ENCODE measurements at places on chromosomes 4 and X.

- no peak for DNase-seq
Measured at GRCh38 chrX:69395306-69395705, 108.8 kb upstream of the NALF2 start.

DNA sequence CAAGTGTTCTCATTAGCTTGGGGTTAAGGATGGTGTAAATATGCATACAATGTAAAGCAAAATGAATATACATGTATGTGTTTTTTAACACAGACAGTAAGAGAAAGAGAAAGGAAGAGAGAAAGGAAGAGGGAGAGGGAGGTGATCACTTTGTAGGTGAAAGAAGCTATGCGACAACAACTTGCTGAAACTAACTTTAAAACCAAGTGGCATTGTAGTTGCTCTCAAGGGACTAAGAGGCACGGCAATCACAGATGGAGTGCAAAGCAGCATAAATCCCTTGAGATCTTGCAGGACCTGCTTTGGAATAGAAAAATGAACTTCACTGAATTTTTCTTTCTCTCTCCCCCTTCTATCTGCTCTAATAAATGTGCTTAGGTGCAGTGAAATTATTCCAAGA, 1665.0 kb upstream of the TENM3 start:
- DNase-seq: no peak

DNA sequence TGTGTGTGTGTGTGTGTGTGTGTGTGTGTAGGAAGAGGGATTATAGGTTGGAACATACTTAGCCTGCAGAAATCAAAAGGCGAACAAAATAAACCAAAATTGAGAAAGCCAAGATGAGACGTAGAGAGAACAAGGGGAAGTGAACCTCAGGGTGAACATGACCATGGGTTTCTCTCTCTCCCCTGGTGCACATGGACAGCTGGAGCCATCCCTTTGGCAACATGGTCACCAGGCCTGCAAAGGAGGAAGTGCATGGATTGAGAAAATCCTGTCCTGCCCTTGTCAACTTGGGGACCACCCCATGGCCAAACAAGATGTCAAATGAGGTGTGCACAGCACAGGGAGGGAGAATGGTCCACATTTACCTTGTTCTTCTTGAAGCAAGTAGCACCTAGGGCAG, 23.1 kb downstream of the LGI2 start:
- no peak for DNase-seq

GRCh38 chr4:15891312-15891711, 47.2 kb downstream of the FGFBP1 start:
- no peak for DNase-seq

DNA sequence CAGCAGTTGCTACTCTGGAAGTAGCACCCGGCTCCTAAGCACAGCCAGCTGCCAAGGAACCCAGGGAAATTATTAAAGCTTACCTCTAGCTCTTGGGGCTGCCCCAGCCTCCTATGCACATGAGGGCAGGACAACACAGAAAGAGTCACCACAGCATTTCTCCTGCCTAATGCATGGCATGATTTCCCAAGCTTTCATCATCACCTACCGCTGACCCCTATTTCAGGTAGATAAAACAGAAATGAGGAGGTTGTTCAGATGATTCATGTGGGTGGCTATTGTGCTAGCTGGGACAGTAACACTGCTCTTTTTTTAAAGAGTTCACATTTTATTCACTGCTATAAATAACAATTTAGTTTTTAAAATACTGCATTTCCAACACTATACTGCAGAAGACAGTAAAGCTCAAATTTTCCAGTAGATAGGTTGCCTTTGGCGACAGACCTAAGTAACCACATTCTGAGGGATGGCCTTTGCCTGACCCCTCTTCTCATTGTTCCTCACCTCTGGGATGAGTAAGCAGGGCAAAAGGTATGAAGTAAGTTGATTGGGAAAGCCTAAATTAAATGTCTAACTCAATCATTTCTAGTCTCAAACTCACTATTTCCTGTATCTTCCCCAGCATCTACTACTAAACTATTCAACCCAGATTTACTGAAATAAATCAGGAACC, 16.7 kb downstream of the CASK start:
- DNase-seq: no peak

- DNase-seq: no peak
Measured at GRCh38 chr4:5940470-5941203, 47.8 kb upstream of the CRMP1 start.

- no peak for DNase-seq
Measured at GRCh38 chrX:77953302-77953701, 16.1 kb downstream of the PGAM4 start.

GRCh38 chrX:9785944-9786797, at the start of gene SHROOM2:
SHROOM2 (plus strand) TSS chrX:9786429; CDS start chrX:9786546, 117 bp downstream.
- no peak for DNase-seq

- no peak for DNase-seq
Measured at GRCh38 chrX:132188175-132188574, 31.1 kb downstream of the RAP2C start.

GRCh38 chrX:127190381-127190780, 370.9 kb downstream of the PRR32 start:
- DNase-seq: no peak
